Prostate gland (tissue), 2 donors: ENCODE measurements at places on chromosomes 12 and 14. TPM values are rescaled to one million over a fixed set of nuclear protein-coding genes. Genes with fewer than 3 reads are reported as not detected.
A peak's percentile ranks its signal among the peaks of the same experiment; 100 is the strongest.

Gene LYSET
- 28.9 TPM for total RNA-seq

Gene DEPDC4
- total RNA-seq: 5.5 TPM

Gene RNASE4
- 71.6 TPM for total RNA-seq

Gene MANSC1
- total RNA-seq: 28.9 TPM

Gene RNU4-1
- total RNA-seq: under 0.01 TPM

Gene ALG10
- 19.9 TPM for total RNA-seq

DNA sequence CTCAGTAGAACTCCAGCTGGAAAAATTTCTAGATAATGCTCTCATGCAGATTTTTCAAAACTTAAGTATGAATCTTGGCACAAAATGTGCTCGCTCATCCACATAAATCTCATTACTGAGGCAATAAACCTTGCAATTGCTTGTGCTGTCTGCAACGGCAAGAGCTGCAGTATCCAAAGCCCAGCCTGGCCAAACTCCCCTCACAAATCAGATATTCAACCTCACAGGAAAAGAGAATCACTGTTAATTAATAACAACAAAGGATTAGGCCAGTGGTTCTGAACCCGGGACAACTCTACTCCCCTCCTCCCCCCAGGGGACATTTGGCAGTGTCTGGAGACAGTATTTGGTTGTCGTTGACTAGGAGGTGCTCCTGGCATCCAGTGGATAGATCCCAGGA, 19.2 kb upstream of the CORO1C start:
- DNase-seq: no peak

GRCh38 chr12:92802906-92803305, 100.1 kb downstream of the PLEKHG7 start:
- no peak for DNase-seq

DNA sequence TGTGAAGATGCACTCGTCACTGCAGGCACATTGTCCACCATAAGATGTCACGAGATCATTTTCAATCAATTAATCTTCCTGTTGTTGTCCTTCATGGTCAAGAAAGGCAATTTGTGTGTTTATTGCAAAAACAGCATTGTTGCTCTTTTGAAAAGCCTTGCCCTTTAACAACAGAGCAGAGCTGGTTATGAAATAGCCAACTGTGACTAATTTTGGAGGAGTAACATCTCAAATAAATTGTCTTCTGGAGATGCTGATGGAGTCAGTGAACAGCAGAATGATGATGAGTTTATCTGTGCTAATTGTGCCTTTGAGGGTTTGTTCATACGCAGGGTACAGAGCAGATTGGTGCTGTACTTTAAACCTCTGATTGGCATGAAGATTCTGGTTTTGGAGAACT, 88.3 kb upstream of the E2F7 start:
- DNase-seq: no peak

- no peak for DNase-seq
Measured at GRCh38 chr12:22821985-22822384, 197.0 kb downstream of the ETNK1 start.

DNA sequence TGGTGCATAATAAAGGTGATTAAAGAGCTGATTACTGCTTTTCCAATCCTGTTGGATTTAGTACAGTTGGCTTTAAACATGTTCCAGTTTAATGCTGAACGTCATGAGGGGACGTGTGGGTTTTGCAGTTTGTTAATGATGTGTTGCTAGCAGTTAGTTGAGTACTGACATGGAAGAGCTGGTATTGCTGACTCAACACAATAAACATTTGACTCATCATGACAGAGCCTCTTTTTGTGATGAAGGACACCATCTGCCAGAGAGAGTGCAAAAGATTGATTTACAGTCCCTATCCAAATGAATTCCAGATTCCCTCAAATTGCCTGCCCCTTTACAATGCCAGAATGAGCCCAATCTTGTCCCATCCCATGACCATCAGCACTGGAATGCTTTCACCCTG, 346.2 kb upstream of the PRICKLE1 start:
- DNase-seq: no peak

GRCh38 chr12:93376436-93377251, 1.1 kb upstream of the NUDT4 start:
- DNase-seq: no peak

GRCh38 chr12:62371661-62372060, 95.0 kb upstream of the MON2 start:
- DNase-seq: no peak

- DNase-seq: no peak
Measured at GRCh38 chr14:71362920-71363584, 455.8 kb downstream of the PCNX1 start.

DNA sequence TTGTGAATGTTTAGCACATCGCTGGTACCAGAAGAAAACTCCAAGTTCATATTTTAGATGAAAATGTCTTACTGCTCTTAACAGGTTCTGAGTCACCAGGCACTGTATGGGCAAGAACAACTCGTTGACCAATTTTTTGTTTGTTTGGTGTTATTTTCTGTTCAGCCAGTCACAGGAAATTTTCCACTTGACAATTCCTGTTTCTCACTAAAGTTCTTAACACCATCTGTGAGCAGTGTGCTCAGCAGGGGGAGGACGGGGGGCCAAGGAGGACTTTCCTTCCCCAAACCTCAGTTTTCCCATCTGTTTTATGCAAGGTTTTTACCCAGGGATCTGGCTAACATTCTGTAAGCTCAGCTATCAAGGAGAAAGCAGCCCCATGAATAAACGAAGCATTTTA, 3.0 kb downstream of the NUAK1 start:
- no peak for DNase-seq

- DNase-seq: no peak
Measured at GRCh38 chr12:68332728-68333630, 817 bp upstream of the MDM1 start.

GRCh38 chr14:75143761-75144527, 17.1 kb upstream of the NEK9 start:
- no peak for DNase-seq

- DNase-seq: no peak
Measured at GRCh38 chr12:53748072-53748840, 3.5 kb downstream of the CISTR start.

DNA sequence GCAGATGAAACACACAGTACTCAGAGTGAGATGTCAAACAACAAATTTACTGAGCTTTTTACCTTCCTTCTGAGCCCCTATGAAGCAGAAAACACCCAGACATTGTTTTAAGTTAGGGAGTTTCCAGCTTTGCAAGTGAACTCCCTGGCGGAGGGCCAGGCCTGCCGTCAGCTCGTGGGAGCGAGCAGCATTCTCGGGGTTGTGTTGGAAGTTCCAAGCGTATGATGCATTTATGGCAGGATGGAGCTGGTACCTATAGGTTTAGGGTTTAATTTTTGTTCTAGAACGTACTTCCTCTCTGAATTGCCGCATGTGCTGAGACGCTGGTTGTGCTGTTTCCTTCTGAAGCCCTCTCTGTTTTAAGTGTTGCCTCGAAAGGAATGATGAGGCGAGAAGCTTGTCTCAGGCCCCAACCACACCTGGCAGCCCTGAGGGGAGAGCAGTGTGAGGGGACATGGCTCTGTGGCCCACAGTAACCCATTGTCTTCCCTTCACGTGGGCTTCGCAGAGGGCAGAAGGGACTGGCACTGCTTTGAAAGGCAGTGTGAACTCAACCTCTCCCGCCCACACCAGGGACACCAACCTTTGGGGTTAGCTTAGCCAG, 76.6 kb downstream of the SSPN start:
- DNase-seq: peak; percentile 69

- no peak for DNase-seq
Measured at GRCh38 chr12:32881107-32881506, 15.5 kb downstream of the PKP2 start.

DNA sequence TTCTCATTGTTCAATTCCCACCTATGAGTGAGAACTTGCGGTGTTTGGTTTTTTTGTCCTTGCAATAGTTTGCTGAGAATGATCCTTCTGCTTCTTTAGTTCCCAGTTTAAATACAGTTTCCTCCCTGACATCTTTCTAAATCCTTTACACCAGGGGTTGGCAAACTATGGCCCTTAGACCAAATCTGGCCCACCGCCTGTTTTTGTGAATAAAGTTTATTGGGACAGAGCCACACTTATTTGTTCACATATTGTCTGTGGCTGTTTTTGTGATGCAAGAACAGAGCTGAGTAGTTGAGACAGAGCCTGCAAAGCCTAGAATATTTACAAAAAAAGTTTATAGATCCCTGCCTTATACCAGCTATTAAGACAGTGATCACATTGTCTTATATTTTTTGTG, 53.7 kb downstream of the SERPINA10 start:
- DNase-seq: no peak

- no peak for DNase-seq
Measured at GRCh38 chr12:85322715-85323114, 42.7 kb downstream of the ALX1 start.
